Activated T-helper 1 cell treated with anti-CD3 and anti-CD28 coated beads, Interleukin-2, amount 50 U/mL, for 16 hours (primary cell): ENCODE measurements at places on chromosomes 4 and X.

DNA sequence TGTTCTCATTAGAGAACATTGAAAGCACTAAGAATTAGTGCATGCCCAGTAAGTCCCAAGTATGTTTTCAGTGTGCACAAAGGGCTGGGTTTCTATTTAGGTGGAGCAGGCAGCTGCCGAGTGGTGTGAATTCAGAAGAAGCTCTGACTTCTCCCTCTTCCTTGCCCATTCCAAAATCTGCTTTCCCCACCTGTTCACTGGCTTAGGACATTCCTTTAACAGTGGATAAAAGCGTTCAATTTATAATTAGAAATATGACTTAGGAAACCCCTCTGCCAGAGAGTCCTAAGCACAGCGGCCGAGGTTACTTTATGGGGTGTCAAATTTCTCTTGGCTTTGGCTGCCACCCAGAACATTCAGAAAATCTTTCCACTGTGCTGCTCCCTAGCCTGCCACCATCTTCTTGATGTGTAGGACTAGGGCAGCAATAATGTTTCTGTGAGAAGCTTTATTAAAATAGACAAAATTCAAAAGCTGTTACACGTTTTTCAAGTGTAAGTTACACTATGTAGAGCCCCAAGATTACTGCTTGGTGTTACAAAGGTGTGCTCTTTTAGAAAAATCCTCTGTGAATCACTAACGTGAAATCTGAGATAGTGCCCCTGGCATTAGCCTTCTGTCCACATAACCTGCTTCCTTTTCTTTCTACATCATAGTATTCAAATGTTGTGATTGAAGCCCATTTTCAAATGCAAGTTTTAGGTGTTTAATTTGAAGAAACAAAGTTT is 191.6 kb upstream of the ANKRD50 start:
- no peak for DNase-seq

- DNase-seq = peak; percentile 25
These were observed 33.5 kb upstream of the CHRNA9 start for GRCh38 chr4:40301603-40302002.

GRCh38 chr4:119026662-119027444 is 108.8 kb upstream of the MYOZ2 start:
- no peak for DNase-seq

DNA sequence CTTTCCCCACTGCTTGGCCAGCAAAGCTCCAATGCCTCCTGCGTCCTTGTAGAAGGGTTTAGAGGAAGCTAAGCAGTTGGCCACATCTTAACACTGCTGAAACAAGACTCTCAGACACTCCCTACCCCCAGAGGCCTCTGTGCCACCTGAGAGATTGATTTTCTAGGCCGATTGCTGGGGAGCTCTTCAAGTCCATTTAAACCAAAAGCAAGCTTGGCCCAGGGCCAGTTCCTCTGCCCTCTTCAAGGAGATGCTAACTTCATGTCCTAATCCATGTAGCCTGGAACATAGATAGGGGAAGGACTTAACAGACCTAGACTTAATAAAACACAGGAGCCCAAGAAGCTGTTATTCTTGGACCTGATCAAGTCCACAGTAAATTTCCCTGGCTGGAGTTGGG is 27.2 kb upstream of the FMR1NB start:
- DNase-seq = no peak

DNA sequence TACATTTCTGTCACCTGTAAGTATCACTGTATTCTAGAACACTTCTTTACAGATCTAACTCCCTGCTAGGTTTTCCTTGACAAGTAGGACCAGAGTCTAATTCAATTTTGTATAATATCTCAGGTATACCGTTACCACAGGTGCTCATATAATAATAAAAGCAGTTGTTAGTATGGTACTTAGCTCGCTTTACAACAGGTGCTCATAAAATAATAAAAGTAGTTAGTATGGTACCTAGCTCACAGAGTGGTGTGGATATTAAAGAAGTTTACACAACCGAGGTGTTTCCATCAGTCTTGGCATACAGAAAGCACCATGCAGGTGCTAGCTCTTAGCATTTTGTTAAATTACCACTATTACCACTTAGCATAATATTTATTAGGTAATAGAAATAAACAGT is 32.9 kb upstream of the FGFBP2 start:
- DNase-seq = no peak

DNA sequence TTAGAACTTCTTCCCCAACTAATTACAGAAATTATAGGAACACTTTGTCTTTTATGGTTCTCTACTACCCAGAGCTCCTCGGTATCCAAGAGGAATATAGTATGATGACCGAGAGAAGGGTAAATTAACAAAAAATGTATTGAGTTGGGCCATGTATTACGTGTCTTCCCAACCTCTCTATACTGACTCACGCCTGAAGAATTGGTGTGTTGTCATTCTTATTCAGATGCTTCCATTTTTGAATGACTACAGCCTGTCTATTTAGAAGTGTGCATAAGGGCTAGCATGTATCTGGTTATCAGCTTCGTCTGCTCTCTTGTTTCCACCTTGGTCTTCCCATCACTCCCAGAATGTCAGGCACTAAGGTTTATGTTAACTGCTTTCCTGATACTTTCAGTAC is 24.5 kb upstream of the SCD5 start:
- no peak for DNase-seq

DNA sequence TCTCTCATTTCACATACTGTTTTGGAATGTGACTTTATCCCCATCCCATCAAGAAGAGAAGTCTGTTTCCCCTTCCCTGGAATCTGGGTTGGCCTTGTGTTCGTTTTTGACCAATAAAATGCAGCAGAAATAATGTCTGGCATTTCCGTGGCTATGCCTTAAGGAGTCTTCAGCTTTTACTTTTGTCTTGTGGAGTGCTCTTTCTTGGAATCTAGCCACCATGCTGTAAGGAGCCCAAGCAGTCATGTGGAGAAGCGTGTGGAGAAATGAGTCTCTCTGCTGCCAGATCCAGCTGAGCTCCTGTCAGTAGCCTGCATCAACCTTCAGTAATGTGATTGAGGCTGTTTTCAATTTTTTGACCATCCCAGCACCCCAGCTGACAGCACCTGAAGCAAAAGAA is 84.4 kb upstream of the ARMCX2 start:
- no peak for DNase-seq

DNA sequence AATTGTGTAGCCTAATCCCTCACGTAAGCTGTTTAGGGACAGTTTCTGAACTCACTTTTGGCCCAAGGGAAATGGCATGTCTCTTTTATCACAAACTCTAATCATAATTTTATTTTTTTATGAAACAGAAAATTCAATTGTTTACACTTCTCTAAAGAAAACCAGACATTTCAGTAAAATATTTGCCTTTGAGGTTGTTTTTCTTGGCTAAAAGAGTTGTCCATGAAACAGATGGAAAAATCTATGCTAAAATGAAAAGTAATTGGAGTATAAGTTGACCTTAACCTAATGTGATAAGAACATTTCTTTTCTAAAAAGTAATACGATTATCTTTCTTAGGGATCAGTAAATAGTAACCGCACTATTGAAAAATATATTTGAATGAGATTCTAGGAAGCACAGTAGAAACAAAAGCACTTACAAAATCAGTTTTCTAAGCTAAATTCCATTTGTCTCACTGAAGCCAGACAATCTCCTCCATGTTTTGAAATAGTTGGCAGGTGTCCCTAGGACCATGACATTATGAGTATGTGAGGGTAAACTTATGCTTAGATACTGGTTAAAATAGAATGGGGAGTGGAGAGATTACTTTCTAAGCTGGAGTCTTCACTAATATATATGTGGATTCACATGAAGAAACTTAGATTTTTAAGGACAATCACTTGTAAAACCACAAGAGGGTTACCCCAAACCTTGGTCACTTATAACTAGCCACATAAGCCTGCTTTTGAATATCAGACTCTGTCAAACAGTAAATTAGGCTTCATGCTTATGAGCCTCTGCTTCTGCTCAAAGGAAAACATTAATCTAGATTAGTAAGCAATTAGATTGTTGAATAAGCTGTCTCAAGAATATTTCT is 20.1 kb upstream of the TET2 start:
- no peak for DNase-seq

GRCh38 chr4:2378898-2379297 is 39.5 kb downstream of the ZFYVE28 start:
- DNase-seq = no peak

DNA sequence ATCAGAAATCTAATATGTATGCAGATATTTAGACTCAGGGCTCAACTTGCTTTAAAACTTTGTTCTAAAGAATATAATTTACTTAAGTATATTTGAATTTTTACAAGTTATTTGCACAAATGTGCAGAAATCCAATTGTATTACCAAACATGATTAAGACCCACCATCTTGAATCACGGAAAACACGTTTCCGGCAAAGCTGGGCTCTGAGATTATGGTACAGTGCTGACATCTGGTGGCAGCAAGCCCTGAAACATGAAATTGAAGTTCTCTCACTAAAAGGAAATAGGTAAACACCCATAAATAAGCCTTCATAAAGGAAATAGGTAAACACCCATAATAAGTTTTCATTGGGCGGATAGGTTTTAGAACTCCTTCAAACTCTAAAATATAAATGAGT is 98.3 kb upstream of the MAOA start:
- peak; percentile 36 for DNase-seq

- DNase-seq = no peak
These were observed 241.2 kb upstream of the CTSO start for GRCh38 chr4:156194896-156195295.

- DNase-seq = no peak
These were observed 3.2 kb downstream of the SEPSECS start for GRCh38 chr4:25157081-25157480.

GRCh38 chr4:125198916-125199315 is 115.8 kb upstream of the FAT4 start:
- DNase-seq = no peak

DNA sequence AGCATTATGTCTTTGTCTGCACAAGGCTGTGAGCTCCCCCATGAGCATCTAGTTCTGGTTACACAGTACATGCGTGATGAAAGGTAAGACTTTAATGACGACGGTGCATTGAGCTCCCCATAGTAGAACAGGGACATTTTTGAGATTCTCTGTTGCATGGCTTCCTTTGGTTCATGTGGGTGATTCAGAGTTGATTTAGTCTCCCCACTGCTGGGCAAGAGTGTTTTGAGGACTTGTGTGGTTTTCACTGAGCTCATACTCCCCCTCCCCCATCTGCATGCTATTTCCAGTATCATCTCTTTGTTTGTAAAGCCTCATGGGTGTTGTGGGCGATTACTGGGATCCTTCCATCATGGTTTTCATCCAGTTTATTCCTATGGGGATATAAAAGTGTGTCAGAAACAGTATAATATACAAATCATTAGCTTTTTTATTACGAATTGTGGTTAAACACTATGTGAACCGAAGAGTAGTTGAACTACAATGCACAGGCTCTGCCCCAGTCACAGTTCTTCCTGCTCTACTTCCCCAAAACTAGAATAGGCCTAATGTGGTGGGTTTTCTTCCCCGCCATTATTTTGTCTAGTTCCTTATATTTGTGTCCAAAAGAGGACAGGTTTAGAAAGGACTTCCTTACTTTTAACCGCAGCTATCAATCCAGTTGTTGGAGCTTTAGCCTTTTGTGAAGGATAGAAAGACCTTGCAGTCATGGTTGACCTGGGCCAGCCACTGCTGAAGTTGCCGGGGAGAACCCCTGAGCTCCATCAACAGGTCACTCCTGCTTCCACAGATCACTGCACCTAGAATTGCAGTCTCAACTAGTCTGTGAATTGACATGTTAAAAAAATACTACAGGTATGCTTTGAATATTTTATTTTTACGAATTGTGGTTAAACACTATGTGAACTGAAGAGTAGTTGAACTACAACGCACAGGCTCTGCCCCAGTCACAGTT is 30.4 kb downstream of the KIT start:
- DNase-seq = no peak

DNA sequence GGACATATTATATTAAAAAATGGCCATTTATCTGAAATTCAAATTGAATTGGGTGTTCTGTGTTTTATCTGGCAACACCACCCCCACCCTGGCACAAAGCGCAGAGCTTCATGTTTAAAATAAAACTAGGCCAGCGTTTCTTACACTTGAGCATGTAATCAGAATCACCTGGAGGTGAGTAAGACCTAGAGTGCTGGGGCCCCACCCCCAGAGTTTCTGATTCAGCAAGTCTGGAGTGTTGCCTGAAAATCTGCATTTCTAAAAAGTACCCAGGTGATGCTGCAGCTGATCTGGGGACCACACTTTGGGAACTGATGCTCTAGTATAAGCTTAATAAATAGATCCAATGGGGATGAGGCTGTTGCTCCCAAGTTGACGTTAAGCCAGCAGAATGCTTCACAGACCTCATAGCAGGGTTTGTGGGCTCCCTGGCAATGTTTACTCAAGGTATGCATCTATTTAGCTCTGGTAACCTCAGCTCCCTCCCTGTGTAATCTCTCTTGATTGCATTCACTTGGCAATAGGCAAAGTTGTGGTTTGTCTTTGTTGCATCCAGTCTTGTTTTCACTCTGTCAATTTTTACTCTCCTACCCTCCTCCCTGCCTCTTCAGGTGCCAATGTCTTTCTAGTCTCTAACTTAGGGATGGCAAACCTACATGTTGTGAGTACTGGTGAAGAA is 99.8 kb upstream of the TEX13D start:
- peak; percentile 21 for DNase-seq

DNA sequence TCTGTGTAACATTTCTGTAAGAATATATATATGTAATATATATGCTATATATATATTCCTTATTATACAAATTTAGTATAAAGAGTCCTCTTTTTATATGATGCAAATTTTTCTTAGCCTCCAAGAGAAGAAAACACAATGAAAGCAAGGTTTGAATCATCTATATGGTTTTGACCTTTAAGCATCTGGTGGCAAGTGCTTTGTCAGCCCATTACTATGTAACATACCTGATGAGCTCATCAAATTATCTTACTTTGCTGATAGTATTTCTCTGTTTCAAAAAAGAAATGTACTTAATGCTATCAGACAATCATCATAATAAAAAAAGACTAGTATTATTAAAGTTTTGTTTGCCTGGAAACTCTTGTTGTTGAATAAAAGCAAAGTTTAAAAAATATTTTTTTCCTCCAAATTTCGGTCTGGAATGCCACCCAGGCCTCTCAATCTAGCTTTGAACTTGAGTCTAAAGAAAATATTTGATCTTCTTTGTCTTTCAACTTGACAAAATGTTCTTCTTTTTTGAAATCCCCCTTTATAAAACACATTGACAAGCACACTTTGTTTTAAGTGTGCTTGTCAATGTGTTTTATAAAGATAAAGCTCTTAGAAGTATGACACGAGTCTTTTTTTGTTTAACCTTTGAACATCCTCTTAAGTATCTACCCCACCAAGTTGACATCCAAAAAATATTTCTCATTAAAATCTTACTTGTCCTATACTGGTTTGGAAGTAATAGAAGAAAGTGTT is 26.2 kb downstream of the ZNF330 start:
- DNase-seq = no peak

DNA sequence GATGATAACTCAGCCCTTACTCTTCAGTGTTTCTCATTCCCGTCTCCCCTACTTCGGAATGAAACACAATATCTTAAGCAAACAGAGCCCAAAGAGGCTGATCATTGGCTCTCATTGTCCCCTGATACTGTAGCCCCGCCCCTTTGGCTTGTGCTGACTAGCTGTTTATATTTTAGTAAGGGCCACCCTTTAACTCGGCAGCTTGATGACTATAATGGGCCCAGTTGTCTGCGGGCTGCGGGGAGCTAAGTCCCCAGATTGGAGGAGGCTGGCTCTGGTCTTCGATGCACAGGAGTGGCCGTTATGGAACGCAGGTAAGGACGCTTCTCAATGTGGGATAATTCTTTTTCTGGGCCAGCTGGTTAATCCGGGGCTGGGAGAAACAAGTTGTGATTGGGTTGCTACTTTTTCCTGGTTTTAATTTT is at the start of gene TRIM2:
TSS of gene TRIM2 (plus strand) at position 197 of the 425 bp plus-strand sequence. CDS start at position 285, 88 bp downstream.
- DNase-seq = no peak
